ENCODE measurements at places on chromosomes 16 and 17.
A peak's percentile ranks its signal among the peaks of the same experiment; 100 is the strongest.

- no peak for DNase-seq
These were observed 17.0 kb downstream of the SGSM2 start for GRCh38 chr17:2354311-2354710.

DNA sequence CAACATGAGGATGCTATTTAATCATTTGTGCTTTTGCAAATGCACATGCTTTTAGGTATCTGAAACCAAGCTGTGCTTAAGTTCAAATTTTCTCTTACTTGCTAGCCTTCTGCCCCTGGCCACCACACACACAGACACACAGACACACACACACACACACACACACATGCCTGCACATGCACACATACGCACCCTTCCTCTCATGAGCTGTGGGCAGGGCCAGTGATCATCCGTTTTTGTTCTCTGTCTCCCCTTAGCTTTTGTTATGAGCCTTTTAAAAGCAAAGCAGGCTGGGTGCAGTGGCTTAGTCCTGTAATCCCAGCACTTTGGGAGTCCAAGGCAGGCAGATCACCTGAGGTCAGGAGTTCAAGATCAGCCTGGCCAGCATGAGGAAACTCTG is 34.2 kb downstream of the CD300LF start:
- DNase-seq = no peak

- no peak for DNase-seq
These were observed 18.1 kb upstream of the MTMR4 start for GRCh38 chr17:58532555-58532951.

DNA sequence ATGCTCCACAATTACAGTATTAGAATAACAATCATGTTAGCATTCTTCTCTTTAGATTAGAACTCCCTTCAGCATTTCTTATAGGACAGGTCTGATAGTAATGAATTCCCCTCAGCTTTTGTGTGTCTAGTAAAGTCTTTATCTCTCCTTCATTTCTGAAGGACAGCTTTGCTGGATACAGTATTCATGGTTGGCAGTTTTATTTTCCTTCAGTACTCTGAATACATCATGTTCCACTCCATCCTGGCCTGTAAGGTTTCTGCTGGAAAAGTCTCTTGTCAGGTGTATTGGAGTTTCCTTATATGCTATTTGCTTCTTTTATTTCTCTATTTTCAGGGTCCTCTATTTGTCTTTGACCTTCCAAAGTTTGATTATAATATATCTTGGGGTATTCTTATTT is 4.0 kb upstream of the ABCA10 start:
- DNase-seq = no peak

GRCh38 chr16:19377864-19378263 is 39.8 kb upstream of the TMC5 start:
- no peak for DNase-seq

GRCh38 chr17:2067048-2067561 is 12.2 kb downstream of the HIC1 start:
- no peak for DNase-seq

- no peak for DNase-seq
These were observed 190.2 kb downstream of the PRKCA start for GRCh38 chr17:66492561-66493005.

DNA sequence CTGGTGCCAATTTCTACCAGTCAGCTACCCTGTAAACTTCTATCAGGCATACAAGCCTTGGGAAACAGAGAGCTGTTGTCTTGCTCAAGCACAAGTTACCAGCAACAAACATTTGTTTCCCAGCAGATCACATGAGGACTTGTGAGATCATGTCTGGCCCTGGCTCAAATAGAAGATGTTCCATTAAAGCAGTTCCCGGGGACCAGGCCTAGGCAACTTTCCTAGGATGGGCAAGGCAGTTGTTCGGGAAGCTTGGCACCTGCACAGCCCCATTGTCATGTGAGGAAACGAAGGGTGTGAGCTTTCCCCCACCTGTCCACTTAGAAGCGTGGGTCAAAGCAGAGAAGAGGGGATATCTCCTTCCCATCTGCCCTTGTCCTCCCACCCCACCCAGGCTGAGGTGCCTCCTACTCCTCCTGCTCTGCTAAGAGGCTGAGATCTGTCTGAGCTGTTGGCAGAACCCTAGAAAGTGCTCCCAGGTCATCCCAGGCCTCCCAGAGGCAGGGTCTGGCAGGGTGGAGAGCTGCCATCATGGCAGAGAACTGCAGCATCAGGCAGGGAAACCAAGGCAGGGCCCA is 11.2 kb upstream of the SLC47A2 start:
- DNase-seq = no peak

GRCh38 chr16:74219706-74220105 is 76.9 kb upstream of the PSMD7 start:
- no peak for DNase-seq

DNA sequence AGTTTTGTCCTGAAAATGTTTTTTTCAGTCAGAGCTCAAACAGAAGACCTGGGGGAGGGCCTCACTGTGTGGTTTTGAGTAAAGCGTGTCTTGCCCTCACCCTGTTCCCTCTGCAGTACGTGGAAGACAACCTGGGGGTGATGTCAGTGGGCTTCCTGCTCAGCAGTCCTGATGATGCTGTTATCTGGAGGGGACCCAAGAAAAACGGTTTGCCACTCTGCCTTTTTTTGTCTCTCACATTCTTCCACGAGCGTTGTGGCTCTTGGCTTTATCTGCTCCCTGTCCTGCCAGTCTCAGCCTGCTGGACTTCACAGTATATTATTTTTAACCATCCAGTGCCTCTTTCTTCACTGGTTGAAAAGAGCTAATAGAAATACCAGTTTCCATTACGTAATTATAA is 12.9 kb downstream of the NUBP1 start:
- no peak for DNase-seq

DNA sequence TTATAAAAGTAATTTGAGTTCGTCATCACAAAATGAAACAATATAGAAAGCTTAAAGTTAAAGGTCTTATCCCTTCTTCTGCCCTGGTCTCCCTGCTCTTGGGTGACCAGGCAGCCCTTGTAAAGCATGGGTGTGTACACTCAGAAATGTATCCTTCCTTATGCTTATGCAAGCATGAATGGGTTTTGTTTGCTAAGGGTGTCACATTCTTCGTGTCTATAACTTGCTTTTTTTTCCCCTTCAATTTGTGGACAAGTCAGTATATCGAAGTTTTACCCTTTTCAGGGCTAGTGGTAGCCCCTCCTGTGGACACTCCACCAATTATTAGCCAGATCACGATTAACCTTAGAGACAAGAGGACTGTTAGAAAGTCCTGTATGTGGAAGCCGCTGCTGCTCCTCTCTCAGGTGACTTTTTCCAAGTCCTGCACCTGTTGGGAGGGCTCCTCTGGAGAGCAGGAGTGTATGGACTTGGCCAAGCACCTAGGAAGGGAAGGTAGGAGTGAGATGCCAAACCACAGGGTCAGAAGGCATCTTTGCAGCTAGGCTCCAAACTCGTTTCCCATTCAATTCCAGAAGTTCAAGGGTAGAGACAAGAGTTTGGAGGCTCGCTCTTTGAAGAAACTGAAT is 50.9 kb downstream of the LDHD start:
- no peak for DNase-seq

DNA sequence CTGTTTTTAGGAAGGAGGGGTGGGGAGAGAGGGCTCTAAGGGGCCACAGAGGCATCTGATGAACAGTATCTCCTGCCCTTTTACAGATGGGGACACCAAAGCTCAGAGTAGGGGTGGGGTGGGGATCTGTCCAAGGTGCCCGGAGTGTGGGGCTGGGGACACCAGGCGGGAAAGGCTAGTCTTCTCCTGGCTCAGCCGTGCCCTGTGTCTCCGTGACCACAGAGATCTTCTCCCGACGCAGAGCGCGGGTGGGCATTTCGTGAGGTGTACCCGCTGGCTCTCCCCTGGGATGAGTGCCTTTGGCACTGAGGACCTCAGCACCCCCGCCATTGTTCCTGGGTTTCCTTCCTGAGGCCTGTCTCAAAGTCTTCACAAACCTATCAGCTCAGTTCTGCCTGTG is 209.6 kb downstream of the NTN1 start:
- DNase-seq = no peak

DNA sequence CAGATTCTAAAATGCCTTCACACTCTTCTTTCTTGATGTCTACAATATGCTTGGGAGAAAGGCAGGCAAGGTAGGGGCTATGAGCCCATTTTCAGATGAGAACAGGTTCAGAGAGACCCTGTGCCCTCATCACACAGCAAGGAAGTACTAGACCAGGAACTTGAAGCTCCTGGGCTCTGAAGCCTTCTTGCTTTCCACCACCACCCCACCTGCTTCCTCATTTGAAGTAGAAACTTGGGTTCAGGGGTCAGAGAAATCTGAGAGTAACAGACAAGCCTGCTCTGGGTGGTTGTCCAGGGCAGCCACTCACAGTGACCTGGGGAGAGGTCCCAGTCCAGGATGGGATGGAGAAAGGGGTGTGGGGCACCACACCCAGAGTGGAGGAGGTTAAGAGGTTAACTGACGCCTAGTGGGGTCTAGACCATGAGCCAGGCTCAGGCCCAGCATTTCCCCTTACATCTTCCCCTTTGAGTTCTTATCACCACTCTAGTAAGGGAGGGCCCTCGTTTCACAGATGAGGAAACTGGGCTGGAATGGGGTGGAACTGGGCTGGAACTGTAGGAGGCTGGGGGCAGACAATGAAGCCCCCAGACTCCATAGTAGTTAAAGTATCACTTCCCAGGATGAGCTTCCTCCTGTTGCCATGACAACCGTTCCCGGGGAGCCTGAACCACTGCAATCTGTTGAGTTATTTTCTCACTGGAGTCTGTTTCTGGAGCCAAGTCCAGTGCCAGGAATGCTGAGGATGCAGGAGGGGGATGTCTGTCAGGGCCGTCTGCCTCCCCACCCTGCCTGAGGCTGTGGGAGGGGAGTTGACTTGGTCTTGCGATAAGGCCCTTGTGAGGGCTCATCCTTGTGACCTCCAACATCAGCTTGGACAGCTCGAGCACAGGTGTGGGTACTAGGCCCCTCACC is 16.2 kb upstream of the PHF12 start:
- no peak for DNase-seq

DNA sequence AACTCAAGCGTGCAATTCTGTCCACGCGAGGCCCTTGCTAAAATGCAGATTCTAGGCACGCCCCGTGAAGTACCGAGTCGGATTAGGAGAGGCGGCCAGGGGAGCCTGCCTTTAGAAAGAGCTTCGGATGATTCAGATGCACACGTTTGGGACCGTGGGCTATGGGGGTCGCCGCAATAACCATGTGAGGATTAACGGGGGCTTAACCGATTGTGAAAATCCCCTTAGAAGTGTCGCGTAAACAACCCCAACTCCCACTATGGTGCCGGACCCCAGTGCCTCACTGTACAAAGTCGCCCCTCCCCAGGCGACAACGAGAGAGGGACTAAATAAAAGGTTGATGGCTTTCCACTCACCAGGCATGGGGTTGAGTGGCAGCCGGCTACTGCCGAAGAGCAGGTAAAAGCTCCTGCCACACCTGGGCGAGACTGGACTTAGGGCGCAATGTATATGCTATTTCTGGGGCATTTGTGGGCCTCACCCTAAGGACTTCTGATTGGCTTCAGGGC is 635 bp upstream of the SP2 start:
- DNase-seq = no peak

DNA sequence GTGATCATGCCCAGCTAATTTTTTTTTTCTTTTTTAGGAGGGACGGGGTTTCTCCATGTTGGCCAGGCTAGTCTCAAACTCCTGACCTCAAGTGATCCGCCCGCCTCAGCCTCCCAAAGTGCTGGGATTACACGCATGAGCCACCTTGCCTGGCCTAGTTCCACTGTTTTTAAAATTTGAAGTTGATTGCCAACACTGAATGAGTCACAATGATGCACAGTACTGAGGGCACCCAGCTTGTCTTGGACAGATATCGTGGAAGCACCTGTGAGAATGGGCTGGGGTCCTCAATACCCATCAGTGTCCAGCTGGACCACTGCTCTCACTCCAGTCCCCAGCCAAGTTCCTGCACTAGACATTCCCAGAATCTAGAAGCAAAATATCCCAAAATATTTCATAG is 2.5 kb downstream of the KNOP1 start:
- DNase-seq = no peak

DNA sequence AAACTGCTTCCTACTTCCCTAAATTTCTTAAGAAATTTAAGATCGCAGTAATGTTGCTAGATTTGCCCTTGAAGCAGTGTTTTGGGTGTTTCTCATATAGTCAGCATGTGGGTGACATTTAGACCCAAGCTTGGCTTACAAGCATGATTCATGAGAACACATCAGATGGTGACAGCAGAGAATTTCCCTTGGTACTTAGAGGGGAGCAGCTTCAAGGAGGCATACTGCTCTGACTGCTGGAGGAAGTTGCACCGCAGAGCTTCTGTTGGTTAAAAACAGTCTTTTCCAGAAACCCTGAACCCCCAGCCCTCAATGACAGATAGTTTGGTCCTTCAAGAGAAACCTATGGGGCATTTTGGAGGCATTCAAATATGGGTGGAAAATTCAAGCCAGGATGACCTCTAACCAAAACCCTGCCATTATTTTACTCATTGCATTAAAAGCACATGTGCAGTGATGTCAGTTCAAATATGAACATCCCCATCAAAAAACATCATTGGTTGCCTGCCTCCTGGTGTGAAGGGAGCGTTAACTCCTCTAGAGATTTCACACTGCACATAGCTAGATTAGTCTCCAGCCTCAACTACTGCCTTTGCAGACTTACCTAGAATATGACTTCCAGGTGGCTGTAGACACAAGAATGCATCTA is 201.5 kb upstream of the CACNG5 start:
- DNase-seq = peak; percentile 19

- DNase-seq = no peak
These were observed 29.9 kb upstream of the GINS2 start for GRCh38 chr16:85718682-85719081.

All from stimulated activated CD8-positive, alpha-beta memory T cell treated with anti-CD3 and anti-CD28 coated beads, Interleukin-15, amount 100 ng/mL, for 4 hours (primary cell).